ENCODE measurements at places on chromosomes 3 and 15. TPM values are rescaled to one million over a fixed set of nuclear protein-coding genes. Genes with fewer than 3 reads are reported as not detected.

Gene SOX14
- total RNA-seq = not detected

Gene SLC30A4
- 0.02 TPM for total RNA-seq

Gene FMN1
- total RNA-seq = 2.2 TPM

Gene VGLL3
- total RNA-seq = 1.8 TPM

Gene SERINC4
- total RNA-seq = not detected

Gene ARPP19
- 204 TPM for total RNA-seq

Gene GYG1
- 20.7 TPM for total RNA-seq

Gene MST1
- 2.7 TPM for total RNA-seq

DNA sequence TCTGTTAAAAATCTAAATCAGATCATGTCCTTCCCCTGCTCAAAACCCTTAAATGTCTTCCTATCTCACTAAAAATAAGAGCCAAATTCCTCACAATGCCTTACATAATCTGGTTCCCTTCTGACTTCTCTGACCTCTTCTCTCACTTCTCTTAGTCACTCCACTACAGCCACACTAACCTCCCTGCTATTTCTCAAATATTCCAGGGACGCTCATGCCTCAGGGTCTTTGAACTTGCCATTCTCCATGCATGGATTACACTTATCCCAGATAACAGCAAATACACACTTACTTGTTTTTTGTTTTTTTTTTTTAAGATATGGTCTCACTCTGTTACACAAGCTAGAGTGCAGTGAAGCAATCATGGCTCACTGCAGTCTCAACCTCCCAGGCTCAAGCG lies 8.5 kb downstream of the TP53BP1 start:
- H3K27ac ChIP-seq = no peak overlapping the region
- no peak for DNase-seq
- no peaks in the 10 kb centered on the region for H3K36me3 ChIP-seq
- no peak overlapping the region for H3K4me3 ChIP-seq
- H3K27me3 ChIP-seq = no peaks in the 10 kb centered on the region
- no peaks in the 10 kb centered on the region for H3K4me1 ChIP-seq

DNA sequence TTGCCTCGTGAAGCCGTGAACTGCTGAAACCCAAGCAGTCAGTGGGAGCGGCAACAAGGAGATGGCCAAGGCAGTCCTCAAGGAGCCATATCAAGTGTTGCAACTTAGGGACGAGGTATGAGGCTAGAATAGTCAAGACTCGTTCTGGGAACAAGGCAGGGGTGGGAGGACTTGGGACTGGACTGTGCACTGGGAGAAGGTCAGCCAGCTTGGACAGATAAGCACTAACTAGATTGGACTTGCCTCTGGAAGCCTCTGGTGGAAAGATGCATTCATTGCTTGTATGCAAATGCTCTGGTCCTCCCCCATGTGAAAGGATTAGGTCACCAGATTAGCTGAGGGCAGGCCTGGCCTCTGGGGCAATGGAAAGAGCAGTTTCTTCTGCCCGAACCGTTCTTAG lies 123.3 kb upstream of the CTNNB1 start:
- H3K36me3 ChIP-seq = no peaks in the 10 kb centered on the region
- no peak overlapping the region for H3K4me3 ChIP-seq
- no peak overlapping the region for H3K27ac ChIP-seq
- H3K27me3 ChIP-seq = no peaks in the 10 kb centered on the region
- peak; percentile 53 for DNase-seq

GRCh38 chr3:14397531-14397930 lies 4.9 kb upstream of the SLC6A6 start:
- no peak for DNase-seq
- H3K27me3 ChIP-seq = peaks cover 16% of the 10 kb centered on the region
- no peaks in the 10 kb centered on the region for H3K36me3 ChIP-seq
- H3K4me1 ChIP-seq = peaks cover 5% of the 10 kb centered on the region

GRCh38 chr15:63338170-63338569 lies 43.5 kb downstream of the CA12 start:
- H3K4me3 ChIP-seq = no peak overlapping the region
- H3K27ac ChIP-seq = no peak overlapping the region
- peaks cover 30% of the 10 kb centered on the region for H3K4me1 ChIP-seq
- DNase-seq = no peak

DNA sequence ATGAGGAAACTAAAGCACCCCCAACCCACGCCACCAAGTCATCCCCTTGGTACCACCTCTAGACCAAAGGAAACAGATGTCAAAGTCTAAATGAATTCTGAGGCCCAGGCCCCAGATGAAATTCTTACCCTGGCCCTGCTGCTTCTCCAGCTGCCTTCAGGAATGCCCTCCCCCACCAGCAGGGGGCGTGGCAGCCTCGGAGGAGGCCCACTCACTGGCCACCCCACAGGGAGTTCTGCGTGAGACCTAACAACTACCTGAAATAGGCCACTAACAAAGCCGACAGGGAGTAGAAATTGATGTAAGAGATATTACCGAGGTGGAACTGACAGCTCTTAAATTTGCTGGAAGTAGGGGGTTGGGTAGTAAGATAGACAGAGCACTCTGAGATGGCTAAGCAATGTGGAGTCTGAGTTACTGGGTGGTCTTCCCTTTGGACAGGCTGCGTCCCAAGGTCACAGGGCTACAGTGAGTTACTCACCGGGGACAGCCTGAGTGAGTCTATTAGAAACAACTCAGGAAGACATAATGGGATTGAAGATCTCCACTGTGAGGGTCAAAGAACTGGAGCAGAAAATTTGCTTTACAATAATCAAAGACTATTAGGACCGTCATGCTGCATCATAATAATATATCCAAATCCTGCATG lies 240.7 kb downstream of the SHOX2 start:
- no peak overlapping the region for H3K27ac ChIP-seq
- H3K27me3 ChIP-seq = no peaks in the 10 kb centered on the region
- H3K4me1 ChIP-seq = no peaks in the 10 kb centered on the region
- peak; percentile 61 for DNase-seq

GRCh38 chr15:56205061-56205876 lies 38.4 kb downstream of the RFX7 start:
- H3K27me3 ChIP-seq = no peaks in the 10 kb centered on the region
- no peak overlapping the region for H3K27ac ChIP-seq
- peaks cover 8% of the 10 kb centered on the region for H3K4me1 ChIP-seq
- H3K4me3 ChIP-seq = no peak overlapping the region

GRCh38 chr3:118714800-118715199 lies 319.8 kb downstream of the IGSF11 start:
- H3K27me3 ChIP-seq = no peaks in the 10 kb centered on the region
- H3K36me3 ChIP-seq = no peaks in the 10 kb centered on the region
- no peak for DNase-seq
- H3K4me3 ChIP-seq = no peak overlapping the region
- no peaks in the 10 kb centered on the region for H3K4me1 ChIP-seq
- no peak overlapping the region for H3K27ac ChIP-seq

DNA sequence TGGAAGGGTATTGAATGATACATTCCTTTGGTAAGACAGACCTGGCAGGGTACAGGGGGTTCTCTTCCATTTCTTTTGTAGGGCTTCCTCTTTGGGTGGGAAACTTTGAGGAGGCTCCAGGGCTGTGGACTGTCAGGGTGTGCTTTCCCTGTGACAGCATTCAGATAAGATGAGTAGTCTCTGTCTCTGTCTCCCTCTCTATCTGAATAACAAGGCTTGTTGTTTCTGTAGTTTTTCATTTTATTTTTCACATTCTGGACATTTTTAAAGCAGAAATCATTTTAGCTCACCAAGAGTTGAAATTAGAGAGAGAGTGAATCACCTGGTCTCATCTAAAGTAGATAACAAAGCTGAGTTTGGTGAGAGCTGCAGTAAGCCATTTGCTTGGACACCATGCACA lies 100.8 kb upstream of the TPM1 start:
- no peak overlapping the region for H3K27ac ChIP-seq
- H3K4me3 ChIP-seq = no peak overlapping the region
- no peaks in the 10 kb centered on the region for H3K27me3 ChIP-seq
- no peak for DNase-seq
- H3K36me3 ChIP-seq = no peaks in the 10 kb centered on the region
- no peaks in the 10 kb centered on the region for H3K4me1 ChIP-seq

DNA sequence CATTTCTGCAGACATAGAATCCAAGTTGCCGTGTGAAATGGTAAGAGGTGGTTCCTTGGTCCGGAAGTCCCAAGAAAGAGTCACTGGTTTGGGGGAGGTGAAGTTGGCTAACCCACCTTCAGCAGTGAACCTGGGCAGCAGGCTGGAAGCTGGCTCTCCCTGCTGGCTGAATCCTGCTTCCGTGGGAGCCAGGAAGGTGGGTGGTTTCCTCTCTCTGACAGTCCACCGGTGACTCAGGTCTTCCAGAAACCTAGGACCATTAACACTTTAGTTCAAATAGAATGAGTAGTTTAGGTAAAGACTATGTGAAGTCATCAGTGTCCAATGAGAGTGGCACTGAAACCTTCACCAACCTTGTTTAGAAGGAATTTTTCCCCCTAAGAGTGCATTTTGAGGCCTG lies 87.4 kb upstream of the CACNA2D3 start:
- H3K27me3 ChIP-seq = no peaks in the 10 kb centered on the region
- no peak for DNase-seq
- no peak overlapping the region for H3K27ac ChIP-seq
- no peaks in the 10 kb centered on the region for H3K36me3 ChIP-seq

GRCh38 chr3:115666920-115667737 lies 43.8 kb downstream of the GAP43 start:
- no peak overlapping the region for H3K4me3 ChIP-seq
- DNase-seq = no peak
- no peaks in the 10 kb centered on the region for H3K36me3 ChIP-seq
- no peaks in the 10 kb centered on the region for H3K27me3 ChIP-seq

DNA sequence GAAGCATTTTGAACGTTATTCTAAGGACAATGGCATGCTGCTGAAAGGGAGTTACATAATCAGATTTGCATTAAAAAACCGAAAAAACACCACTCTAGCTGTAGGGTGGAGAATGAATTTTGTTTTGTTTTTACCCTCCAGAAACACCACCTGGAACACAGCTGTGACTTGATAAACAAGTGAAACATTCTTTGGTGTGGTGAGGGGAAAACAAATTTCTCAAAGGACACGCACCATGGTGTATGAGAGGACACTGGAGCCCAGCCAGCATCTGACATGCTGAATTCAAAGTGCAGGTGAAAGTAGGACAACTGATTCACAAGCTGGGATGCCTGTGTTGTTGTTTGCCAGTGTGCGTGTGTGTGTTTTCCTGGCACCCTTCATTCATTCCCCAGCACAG lies 554.5 kb upstream of the TBL1XR1 start:
- H3K4me1 ChIP-seq = peaks cover 5% of the 10 kb centered on the region
- H3K27ac ChIP-seq = no peak overlapping the region
- no peak overlapping the region for H3K4me3 ChIP-seq
- DNase-seq = no peak
- no peaks in the 10 kb centered on the region for H3K36me3 ChIP-seq

- no peaks in the 10 kb centered on the region for H3K36me3 ChIP-seq
- H3K4me3 ChIP-seq = peak overlapping the region; percentile 59
- H3K27ac ChIP-seq = no peak overlapping the region
- peaks cover 28% of the 10 kb centered on the region for H3K27me3 ChIP-seq
These were observed 223.3 kb upstream of the TPRG1 start for GRCh38 chr3:188948281-188948996.

- no peaks in the 10 kb centered on the region for H3K36me3 ChIP-seq
- no peak overlapping the region for H3K4me3 ChIP-seq
- no peak overlapping the region for H3K27ac ChIP-seq
- no peaks in the 10 kb centered on the region for H3K27me3 ChIP-seq
- no peaks in the 10 kb centered on the region for H3K4me1 ChIP-seq
These were observed 57.2 kb downstream of the NIPA2 start for GRCh38 chr15:22895465-22896190.

GRCh38 chr3:36147934-36148558 lies 232.3 kb upstream of the STAC start:
- H3K36me3 ChIP-seq = no peaks in the 10 kb centered on the region
- H3K27ac ChIP-seq = no peak overlapping the region
- DNase-seq = no peak
- H3K4me1 ChIP-seq = no peaks in the 10 kb centered on the region
- H3K27me3 ChIP-seq = no peaks in the 10 kb centered on the region
- no peak overlapping the region for H3K4me3 ChIP-seq

DNA sequence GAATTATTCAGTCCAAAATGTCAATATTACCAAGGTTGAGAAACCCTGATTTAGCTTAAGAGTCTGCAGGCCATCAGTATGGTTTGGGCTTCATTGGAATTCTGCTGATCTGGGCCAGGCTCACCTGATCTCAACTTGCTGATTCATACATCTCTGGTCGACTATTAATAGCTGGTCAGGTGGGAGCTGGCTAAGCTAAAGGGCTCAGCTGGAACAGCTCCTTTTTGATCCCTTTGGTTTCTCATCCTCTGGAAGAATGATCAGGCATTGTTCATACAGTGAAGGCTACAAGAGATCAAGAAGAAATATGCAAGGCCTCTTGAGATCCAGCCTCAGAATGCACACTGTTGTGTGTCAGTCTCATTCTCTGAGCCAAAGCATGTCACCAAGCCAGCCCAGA lies 123.3 kb upstream of the MME start:
- H3K4me3 ChIP-seq = no peak overlapping the region
- no peaks in the 10 kb centered on the region for H3K4me1 ChIP-seq
- no peaks in the 10 kb centered on the region for H3K27me3 ChIP-seq
- H3K27ac ChIP-seq = no peak overlapping the region

DNA sequence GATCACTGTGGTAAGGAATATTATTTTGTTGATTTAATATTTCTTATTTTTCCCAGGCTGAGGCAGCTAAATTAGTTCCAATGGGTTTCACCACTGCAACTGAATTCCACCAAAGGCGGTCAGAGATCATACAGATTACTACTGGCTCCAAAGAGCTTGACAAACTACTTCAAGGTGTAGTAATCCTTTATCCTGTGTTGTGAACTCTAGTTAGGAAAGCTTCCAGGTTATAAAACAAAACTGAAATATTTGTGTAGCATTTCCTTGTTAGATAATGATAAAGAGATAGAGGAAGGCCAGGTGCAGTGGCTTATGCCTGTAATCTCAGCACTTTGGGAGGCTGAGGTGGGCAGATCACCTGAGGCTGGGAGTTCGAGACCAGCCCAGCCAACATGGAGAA lies 11.1 kb downstream of the RAD51 start:
- H3K36me3 ChIP-seq = peaks cover 11% of the 10 kb centered on the region
- H3K4me3 ChIP-seq = no peak overlapping the region
- H3K27me3 ChIP-seq = no peaks in the 10 kb centered on the region
- no peak overlapping the region for H3K27ac ChIP-seq
- no peak for DNase-seq
- no peaks in the 10 kb centered on the region for H3K4me1 ChIP-seq

DNA sequence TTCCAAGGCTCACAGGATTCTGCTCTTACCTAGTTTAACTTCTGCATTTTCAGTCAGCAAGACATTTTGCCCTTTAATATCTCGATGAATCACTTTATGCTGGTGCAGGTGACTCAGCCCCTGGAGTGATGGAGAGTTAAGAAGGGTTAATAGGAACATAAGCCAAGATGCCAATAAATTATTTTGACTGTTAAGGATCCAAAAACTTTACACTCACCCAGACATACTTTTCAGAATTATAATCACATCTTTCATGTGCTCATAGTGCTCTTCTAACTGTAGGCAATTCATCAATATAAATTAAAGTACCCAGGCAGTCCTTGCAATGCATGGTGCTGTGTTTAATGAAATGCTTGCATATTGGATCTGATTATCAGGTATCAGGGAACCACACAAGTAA lies 164.1 kb upstream of the SLC2A2 start:
- no peak overlapping the region for H3K27ac ChIP-seq
- no peak for DNase-seq
- H3K36me3 ChIP-seq = no peaks in the 10 kb centered on the region
- H3K4me1 ChIP-seq = peaks cover 11% of the 10 kb centered on the region
- H3K27me3 ChIP-seq = no peaks in the 10 kb centered on the region
- no peak overlapping the region for H3K4me3 ChIP-seq

- no peaks in the 10 kb centered on the region for H3K36me3 ChIP-seq
- H3K4me3 ChIP-seq = no peak overlapping the region
- no peak overlapping the region for H3K27ac ChIP-seq
- DNase-seq = no peak
- H3K27me3 ChIP-seq = no peaks in the 10 kb centered on the region
These were observed 625.4 kb downstream of the TBL1XR1 start for GRCh38 chr3:176571926-176572325.

Data from neural progenitor cell (in vitro differentiated cells).